ENCODE measurements at places on chromosomes 5 and 9. TPM values are rescaled to one million over a fixed set of nuclear protein-coding genes. Genes with fewer than 3 reads are reported as not detected.

DNA sequence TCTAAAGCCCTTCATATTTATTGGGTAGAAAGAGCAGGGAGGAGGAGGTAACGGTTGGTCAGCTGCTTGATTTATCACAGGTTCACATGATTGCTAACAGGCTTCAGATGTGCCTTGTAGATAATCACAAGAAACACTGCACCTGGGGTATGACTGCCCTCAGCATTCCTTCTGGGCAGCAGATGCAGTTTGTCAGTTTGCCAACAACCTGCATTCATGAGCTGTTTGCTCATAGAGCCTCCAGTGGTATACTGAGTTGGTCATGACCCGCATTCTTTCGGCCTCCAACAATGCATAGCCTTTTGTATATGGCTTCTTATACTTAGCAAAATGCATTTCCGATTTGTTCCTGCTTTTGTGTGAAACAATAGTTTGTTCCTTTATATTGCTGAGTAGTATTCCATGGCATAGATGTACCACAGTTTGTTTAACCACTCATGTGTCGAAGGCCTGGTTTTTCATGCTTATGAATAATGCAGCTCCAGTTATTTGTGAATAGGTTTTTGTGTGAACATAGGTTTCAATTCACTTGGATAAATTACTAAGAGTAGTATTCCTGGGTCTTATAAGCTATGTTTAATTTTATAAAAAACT lies 83.6 kb downstream of the ARHGEF28 start:
- no peak for DNase-seq

DNA sequence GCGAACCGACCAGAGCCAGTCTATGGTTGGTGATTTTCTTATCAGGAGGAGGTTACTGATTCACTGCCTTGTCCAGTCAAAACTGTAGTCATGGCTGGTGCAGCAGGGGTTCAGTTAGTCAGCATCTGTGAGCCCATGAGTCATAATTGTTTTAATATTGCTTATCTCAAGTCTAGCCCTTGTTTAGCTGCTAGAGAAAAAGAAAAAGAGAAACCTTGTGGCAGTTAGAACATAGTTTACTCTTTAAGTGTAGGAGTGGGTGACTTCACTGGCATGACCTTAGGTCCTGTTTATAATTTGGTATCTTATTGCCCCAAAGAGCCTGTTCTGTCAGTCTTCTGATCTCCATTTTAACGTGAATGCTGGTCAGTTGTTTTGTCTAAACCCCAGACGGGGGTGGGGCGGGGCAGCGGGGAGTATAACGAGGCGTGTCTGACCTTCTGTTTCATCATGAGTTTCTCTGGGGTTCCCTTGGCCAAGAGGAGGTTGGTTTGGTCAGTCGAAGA lies 76.9 kb upstream of the NFIL3 start:
- peak; percentile 52 for DNase-seq

GRCh38 chr5:181181650-181182565 lies 23.1 kb downstream of the TRIM7 start:
- peak; percentile 81 for DNase-seq

TRIM7 gene
- 3.5 TPM for total RNA-seq

All from activated CD4-positive, alpha-beta memory T cell treated with anti-CD3 and anti-CD28 coated beads for 36 hours (primary cell).